Ovary (tissue), 10 donors: ENCODE measurements at places on chromosomes 3 and 15.
A peak's percentile ranks its signal among the peaks of the same experiment; 100 is the strongest.

- peak; percentile 89 for DNase-seq
These were observed 6.4 kb downstream of the CELSR3 start for GRCh38 chr3:48656061-48656840.

DNA sequence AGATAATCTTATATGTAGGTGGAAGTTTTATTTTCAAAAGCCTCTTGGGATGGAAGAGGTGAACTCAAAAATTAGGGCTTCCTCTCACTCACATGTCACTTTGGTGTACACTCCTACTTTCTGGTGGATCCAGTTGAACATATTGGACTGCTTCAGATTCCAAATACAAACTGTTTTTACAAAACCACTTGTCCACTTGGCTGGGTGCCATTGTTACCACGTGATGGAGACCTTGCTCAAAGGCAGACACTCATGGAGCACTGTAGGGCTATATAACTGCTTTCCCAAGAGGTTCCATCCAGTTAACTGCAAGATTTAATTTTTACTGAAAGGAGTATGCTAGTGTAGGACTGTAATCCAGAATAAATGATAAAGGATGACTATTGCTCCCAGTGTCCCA is 307.0 kb downstream of the EPHA6 start:
- no peak for DNase-seq

GRCh38 chr3:134697830-134698689 is 47.2 kb upstream of the KY start:
- DNase-seq: no peak

DNA sequence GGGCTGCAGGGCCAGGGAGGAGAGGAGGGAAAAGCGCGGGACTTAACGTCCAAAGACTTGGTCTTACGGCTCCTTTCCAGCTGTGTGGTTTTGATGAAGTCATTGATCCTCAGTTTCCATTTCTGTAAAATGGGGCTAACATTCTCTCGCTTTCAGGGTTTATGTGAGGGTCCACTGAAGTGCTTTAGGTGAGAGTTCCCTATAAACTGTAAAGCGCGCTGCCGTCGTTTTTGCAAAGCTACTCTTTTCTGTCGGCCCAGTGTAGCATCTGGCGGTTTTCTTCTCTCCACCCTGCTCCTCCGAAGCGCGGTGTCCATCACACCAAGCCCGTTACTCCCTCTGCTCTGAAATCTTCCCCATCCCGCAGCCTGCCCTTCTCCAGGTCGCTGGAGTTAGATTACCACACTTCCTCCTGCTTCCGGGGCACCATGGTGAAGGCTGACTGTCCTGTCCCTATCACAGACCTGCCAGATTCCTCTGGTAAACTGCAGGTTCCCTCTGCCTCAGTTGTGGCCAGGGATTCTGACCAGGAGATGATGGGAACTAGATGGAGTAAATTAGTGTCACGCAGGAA is 702 bp upstream of the DNAJC17 start:
- no peak for DNase-seq

DNA sequence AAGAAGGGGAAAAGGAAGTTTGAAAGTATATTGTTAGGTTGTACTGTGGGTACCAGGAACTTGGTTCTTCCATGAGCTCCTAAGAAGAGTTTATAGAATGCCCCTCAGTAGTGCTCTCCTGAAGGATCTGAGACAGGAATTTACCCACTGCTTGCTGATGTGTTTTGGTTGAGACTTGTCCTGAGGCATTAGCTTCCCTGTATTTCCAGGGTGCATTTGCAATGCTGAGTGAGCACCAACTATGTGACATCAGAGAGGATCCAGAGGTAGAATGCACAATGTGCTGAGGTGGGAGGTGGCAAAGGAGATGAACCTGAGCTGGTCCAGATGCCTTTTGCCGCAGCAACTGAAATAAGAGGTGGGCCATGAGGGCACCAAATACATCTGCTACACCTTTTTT is 64.3 kb upstream of the LRRC3B start:
- DNase-seq: no peak

GRCh38 chr3:76940181-76940770 is 99.6 kb upstream of the ROBO2 start:
- no peak for DNase-seq

DNA sequence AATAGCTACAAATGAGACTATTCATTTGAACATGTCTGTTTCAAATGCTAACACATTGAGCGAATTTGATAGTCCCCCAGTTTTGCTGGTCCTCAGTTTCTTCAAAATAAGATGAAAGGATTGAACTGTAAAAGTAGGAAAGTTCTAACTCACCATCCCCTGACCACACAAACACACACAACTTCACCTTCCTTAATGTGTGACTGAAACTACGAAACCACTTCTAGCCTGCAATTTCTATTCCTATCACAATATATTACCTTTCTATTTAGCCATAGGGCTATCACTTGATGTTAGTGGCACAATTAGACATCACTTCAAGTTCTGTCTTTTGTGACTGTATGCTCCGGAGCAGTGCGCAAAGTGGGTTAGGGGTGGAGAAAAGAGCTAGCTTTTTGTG is 14.9 kb downstream of the BTLA start:
- no peak for DNase-seq

DNA sequence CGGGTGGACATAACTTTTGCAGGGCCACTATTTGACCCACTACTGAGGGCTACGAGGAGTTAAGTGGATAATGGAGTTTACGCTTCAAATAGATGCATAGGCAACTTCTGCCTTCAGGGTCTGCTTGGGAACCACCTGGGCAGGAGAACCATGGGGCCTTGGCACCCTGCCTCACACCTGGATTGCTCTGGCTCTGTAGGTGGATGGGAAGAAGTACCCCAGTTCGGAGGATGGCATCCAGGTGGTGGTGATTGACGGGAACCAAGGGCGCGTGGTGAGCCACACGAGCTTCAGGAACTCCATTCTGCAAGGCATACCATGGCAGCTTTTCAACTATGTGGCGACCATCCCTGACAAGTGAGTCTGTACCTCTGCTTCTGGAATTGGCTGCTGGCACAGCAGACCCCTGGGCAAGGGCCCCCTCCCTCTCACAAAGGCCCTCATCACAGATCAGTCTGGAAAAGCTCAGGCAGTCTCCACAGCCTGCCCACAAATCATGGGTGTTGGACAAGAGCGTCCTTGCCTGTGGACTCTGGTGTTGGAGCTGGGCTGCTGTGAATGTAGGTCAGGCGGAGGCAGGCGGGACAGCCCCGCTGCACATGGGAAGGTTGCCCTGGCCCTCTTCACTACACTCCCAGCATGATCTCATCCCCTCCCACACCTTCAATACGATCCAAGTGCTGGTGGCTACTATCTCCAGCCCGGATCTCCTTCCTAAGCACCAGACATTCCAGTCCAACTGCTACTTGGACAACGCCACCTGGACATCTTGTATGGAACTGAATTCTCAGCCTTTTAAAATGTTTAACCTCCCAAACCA is 46.7 kb downstream of the MESD start:
- no peak for DNase-seq

GRCh38 chr3:122092460-122093165 is 37.5 kb downstream of the CD86 start:
- DNase-seq: no peak
